ENCODE measurements at places on chromosomes 13 and 19. TPM values are rescaled to one million over a fixed set of nuclear protein-coding genes. Genes with fewer than 3 reads are reported as not detected.

The CGB1 gene
- 0.14 TPM for total RNA-seq

The NALCN gene
- 3.1 TPM for total RNA-seq

The IZUMO2 gene
- total RNA-seq, result not detected

The C19orf12 gene
- total RNA-seq, result 44.1 TPM

The CGB5 gene
- total RNA-seq, result 0.39 TPM

The ZNF726 gene
- total RNA-seq, result 0.45 TPM

The GPR12 gene
- total RNA-seq, result not detected

The SCEL gene
- total RNA-seq, result 0.88 TPM

The KLK10 gene
- 0.31 TPM for total RNA-seq

The DZIP1 gene
- 13.0 TPM for total RNA-seq

The TMEM255B gene
- total RNA-seq, result 0.90 TPM
